Fibroblast of the aortic adventitia (primary cell): ENCODE measurements at places on chromosomes 6 and 20. TPM values are rescaled to one million over a fixed set of nuclear protein-coding genes. Genes with fewer than 3 reads are reported as not detected.

NKX2-2 gene
- total RNA-seq: not detected in 2 replicates

TP53RK gene
- 12.4 and 17.4 TPM in 2 replicates for total RNA-seq

DEFB124 gene
- total RNA-seq: not detected in 2 replicates

SLC24A3 gene
- 0.57 TPM in 1 of 2 replicates, not detected in the other for total RNA-seq

PNPLA1 gene
- 0.09 TPM in 1 of 2 replicates, not detected in the other for total RNA-seq

MLN gene
- total RNA-seq: not detected in 2 replicates
